Mammary epithelial cell (primary cell): ENCODE measurements at places on chromosomes 3 and 15. TPM values are rescaled to one million over a fixed set of nuclear protein-coding genes. Genes with fewer than 3 reads are reported as not detected.

LRRC3B gene
- total RNA-seq: not detected in 2 replicates

DNA sequence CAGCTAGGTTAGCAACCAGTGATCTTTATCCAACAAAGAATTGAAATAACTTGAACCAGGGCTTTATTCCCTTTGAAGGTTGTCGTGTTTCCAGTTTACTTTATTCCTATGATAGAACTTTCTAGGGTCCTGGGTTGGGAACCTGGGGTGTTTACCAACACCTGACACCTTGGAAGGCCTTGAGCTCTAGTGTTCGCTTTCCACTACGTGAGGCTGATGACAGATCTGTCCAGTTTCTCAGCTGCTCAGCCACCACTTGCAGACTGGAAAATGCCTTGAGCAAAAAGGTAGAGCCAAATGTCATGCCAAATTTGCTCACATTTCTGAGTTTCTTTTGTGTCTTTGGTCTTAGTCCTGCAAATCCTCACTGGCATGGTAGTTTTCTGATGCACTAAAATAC is 227.2 kb downstream of the ADAMTSL3 start:
- no peak for DNase-seq

- no peak for DNase-seq
Measured at GRCh38 chr3:128317698-128318231, 148.9 kb downstream of the DNAJB8 start.

MUC13 gene
- not detected in 2 replicates for total RNA-seq

DNA sequence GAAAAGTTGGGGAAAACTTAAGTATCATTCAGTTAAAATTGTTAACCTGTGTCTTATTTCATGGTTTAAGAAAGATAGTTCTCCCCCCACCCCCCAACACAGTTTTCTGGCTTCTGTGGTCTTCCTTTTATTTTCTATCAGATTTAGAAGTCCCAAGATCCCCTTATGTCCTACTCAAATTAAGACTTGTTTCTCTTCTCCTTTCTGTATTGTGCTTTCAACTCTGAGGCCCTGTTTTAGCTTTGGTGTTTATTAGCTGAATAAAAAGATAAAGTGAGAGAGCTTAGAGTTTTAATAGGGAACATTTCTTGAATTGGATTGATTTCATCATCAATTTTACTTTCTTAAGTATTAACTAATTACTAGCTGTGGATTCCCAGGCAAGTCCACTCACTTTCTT is 62.6 kb downstream of the AKAP13 start:
- no peak for DNase-seq
